ENCODE measurements at places on chromosomes 13 and 19. TPM values are rescaled to one million over a fixed set of nuclear protein-coding genes. Genes with fewer than 3 reads are reported as not detected.

The CACNA1A gene
- total RNA-seq, result 0.07 TPM

The ZNF563 gene
- not detected for total RNA-seq

The THAP8 gene
- 7.5 TPM for total RNA-seq

The MAMSTR gene
- total RNA-seq, result 0.50 TPM

The LTBP4 gene
- total RNA-seq, result 41.4 TPM

Data from A549 treated with AZD2906 at 1 μM for 4 hours (cell line).